Activated CD4-positive, alpha-beta T cell treated with anti-CD3 and anti-CD28 coated beads, Interleukin-2, amount 50 U/mL, for 24 hours (primary cell): ENCODE measurements at places on chromosomes 6 and 20.

DNA sequence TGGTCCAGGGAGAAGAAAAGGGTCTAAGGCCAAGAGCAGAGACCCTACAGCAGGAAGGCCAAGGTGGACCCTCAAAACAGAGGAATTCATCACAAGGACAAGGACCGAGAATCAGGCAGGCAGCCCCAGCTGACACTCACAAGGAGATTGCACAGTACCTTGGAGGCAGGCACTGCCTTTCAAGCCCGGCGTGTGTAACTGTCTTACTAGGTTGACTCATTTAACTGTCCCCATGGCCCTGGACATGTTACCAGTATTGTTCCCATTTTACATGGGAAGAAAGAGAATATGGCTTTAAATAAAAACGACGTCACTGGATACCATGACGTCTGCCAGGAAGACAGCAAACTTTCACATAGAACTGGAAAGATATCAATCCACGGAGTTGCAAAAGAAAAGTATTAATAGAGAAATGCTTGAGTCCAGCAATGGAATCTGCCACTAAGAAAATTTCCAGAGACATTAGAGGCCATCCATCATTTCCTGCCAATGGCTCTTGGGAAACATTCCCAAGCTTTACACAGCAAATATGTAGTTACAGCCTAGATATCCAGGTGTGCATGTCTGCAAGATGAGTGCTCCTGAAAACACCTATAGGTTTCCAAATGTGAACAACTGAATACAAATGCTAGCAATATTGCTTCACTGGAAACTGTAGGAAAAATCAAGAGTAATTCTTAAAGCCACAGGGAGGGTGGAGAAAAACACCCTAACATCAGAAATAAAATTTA, 111.5 kb upstream of the RPS6KA2 start:
- DNase-seq: no peak

GRCh38 chr6:1622220-1622850, 12.6 kb downstream of the FOXC1 start:
- DNase-seq: no peak

- no peak for DNase-seq
Measured at GRCh38 chr6:113185299-113185698, 671.8 kb upstream of the MARCKS start.

- DNase-seq: no peak
Measured at GRCh38 chr6:108452711-108453195, 108.0 kb upstream of the FOXO3 start.

- DNase-seq: no peak
Measured at GRCh38 chr6:88380083-88380482, 213.9 kb upstream of the CNR1 start.

- DNase-seq: no peak
Measured at GRCh38 chr20:56348305-56348693, 10.5 kb upstream of the FAM210B start.

GRCh38 chr6:47187893-47188587, 121.7 kb downstream of the TNFRSF21 start:
- DNase-seq: no peak

- no peak for DNase-seq
Measured at GRCh38 chr20:39214828-39215227, 252.7 kb downstream of the DHX35 start.

GRCh38 chr20:46543959-46544358, 6.5 kb downstream of the OCSTAMP start:
- no peak for DNase-seq

DNA sequence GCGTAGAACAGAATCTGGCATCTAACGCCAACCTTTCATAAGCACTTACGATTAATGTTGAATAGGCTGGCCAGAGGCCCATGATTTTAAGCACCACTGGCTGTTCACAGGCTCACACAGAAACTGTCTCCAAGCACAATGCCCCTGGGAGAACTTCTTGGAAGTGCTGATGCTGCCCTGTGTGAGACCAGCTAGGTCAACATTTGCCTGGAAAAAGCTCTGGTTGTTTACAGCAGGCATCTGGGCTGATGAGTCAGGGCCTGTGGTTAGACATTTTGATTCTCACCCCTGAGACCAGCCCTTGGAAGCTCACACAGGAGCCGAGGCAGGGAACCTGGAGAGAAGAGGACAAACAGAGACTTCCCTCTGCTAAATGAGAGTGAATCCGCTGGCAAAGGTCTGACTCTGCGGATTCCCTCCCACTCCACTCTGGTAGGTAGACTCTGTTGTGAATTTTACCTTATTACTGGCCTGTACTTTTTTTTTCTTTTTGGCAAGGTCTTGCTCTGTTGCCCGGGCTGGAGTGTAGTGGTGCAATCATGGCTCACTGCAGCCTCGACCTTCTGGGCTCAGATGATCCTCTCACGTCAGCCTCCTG, 6.8 kb upstream of the SULF2 start:
- no peak for DNase-seq

DNA sequence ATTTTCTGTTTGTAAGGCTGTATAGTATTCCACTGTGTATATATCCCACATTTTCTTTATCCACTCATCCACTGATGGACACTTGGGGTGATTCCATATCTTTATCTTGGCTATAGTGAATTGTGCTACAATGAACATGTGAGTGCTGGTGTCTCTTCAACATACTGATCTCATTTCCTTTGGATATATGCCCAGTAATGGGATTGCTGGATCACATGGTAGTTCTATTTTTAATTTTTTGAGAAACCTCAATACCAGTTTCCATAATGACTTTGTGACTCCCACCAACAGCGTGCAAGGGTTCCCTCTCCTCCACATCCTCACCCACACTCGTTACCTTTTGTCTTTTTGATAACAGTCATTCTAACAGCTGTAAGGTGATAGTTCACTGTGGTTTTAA, 166.0 kb downstream of the ARHGAP18 start:
- no peak for DNase-seq

- DNase-seq: no peak
Measured at GRCh38 chr6:43776799-43777776, 7.1 kb downstream of the VEGFA start.

DNA sequence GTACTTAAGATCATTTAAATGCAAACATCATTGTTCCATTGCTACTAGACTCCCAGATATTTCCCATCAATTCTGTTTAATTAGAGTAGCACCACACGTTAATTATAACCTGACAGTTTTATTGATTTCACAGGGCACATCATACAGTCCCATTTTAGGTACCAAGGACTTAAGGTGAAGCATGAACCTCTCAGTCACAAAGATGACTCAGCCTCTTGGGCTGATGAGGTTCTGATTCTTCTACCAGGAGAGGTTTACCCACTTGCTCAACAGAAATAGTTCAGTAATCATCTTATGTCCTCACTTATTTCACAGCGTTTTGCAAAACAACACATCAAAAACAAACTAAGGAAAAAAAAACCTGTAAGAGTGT, 98.5 kb downstream of the HIVEP2 start:
- no peak for DNase-seq

GRCh38 chr6:113306552-113307145, 550.5 kb upstream of the MARCKS start:
- DNase-seq: no peak

DNA sequence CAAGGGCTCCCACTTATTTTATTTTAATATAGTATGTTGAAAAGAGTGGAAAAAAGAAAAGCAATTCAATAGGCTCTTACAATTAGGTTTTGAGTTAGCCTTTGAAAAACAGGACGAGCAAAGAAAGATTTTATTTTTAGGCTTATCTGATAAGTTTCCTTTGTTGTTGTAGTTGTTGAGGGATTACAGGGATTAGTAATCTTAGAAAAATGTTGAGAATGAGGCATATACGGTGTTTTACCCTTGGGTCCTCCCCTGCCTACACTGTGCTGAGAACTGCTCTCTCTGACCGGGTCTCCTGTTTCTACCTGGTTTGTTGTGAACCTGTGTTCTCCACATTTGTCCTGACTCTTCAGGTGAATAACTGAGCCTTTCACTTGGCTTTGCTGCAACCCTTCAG, 16.7 kb downstream of the TRAPPC3L start:
- DNase-seq: no peak

- no peak for DNase-seq
Measured at GRCh38 chr20:35319192-35319870, 27.1 kb upstream of the FAM83C start.

- no peak for DNase-seq
Measured at GRCh38 chr6:150001295-150002008, 23.9 kb downstream of the RAET1L start.

DNA sequence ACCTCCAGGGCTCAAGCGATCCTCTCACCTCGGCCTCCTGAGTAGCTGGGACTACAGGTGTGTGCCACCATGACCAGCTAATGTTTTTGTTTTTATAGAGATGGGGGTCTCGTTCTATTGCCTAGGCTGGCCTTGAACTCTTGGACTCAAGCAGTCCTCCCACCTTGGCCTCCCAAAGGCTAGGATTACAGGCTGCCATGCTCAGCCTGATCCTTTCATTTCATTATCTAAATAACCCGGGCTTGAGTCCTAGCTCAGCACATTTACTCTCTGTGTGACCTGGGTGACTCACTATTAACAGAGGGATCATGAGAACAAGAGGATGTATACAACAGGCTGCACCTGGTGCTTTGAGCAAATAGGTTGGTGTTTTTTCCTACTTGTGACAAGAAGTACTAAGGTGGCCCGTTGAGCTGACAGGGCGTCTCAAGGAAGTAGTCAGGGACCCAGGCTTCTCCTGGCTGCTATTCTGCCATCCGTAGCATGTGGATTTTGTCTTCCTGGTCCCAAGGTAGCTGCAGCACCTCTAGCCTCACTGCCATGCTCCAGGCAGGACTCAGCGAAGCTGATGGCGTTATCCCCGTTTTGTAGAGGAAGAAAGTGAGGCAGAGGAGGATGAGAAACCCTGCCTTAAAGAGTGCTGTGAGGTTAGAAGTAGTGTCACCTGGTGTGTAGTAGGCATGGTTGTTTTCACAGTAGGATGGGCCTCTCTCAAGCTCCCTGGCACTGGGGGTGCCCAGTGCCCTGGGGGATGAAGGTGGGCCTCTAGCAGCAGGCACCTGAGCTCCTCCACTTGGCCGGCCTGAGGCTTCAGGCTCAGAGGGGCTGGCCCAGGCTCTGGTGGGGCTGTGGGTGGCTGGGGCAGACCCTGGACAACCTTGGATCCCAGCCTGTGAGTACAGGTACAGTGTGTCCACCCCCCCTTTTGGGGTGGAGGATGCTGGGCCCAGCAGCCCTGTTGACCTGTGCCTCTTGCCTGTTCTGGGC, 62.4 kb downstream of the ADNP start:
- no peak for DNase-seq

- DNase-seq: no peak
Measured at GRCh38 chr6:48818052-48818412, 645.0 kb downstream of the MMUT start.

GRCh38 chr6:45892696-45893245, 122.9 kb downstream of the CLIC5 start:
- no peak for DNase-seq

GRCh38 chr6:82385102-82385501, 21.5 kb downstream of the TPBG start:
- DNase-seq: no peak

- DNase-seq: no peak
Measured at GRCh38 chr6:69349771-69350170, 447.0 kb downstream of the LMBRD1 start.

GRCh38 chr6:163605385-163606097, 191.0 kb downstream of the QKI start:
- DNase-seq: no peak
